Progenitor cell of endocrine pancreas (in vitro differentiated cells): ENCODE measurements at places on chromosomes 3 and 15. TPM values are rescaled to one million over a fixed set of nuclear protein-coding genes. Genes with fewer than 3 reads are reported as not detected.

DNA sequence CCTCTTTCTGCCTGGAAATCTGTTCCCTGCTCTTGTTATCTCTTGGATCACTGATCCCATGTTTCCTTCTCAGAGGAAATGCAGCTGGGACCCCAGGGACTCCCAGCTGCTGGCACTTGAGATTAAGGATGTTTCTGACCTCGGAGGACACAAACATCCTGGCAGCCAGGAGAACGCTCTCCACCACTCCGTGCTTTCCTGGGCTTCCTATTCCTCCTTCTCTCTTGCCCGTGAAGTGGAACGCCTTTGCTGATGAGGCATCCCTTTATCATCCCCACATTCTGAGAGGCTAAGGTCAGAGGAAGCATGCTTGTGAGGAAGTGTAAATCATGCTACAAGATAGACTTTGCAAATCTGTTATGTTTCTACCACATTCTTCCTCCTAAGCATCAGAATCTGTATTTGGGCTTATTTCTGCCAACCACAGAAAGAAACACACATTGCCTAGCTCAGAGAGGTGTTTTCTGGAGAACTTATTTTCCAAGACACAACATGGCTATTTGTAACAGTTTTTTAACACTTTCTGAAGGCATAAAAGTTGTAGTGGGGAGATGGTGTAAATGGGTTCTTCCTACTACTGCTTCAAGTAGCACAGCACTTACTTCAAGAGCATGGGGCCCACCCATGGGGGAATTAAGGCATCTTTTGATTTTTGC lies 25.6 kb upstream of the LDHAL6B start:
- no peak for DNase-seq

DNA sequence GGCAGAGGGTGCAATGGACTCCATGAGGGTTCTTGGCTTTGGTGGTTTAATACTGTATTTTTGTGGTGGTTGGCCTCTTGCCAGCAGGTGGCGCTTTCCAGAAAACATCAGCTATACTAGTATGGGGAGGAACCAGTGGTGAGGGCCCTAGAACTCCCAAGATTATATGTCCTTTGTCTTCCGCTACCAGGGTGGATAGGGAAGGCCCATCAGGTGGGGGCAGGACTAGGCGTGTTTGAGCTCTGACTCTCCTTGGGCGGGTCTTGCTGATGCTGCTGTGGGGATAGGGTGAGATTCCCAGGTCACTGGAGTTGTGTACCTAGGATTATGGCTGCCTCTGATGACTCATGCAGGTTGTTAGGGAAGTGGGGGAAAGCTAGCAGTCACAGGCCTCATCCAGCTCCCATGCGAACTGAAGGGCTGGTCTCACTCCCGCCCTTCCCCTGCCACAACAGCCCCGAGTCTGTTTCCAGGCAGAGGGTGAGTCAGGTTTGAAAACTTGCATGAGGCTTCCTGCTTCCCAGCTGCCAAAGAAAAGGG lies 357.7 kb downstream of the OTOL1 start:
- H3K4me3 ChIP-seq, result no peak overlapping the region
- peaks cover 1% of the 10 kb centered on the region for H3K36me3 ChIP-seq
- no peak for DNase-seq
- no peak overlapping the region for H3K27ac ChIP-seq
- no peaks in the 10 kb centered on the region for H3K27me3 ChIP-seq

DNA sequence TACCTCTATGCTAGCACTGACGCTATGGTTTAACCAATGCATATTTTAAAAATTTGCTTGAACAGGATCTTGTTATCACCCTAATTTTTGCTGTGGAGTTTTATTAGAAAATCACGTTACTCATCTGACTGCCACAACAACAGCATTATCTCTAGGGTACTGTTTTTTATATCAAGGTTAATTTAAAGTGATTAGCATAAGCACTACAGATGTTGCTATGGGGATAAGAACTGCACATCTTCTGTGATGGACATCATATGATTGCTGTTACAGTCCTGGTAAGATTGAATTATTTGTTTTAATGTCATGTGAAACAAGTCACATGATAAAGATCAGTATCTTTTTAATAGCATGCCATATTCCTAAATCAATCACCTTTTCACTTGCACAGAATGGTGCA lies 492.2 kb upstream of the ROBO2 start:
- no peak overlapping the region for H3K4me3 ChIP-seq
- H3K27ac ChIP-seq, result no peak overlapping the region
- H3K36me3 ChIP-seq, result no peaks in the 10 kb centered on the region
- no peak for DNase-seq
- no peaks in the 10 kb centered on the region for H3K27me3 ChIP-seq

Gene TPRG1
- total RNA-seq, result 0.67 and 2.3 TPM in 2 replicates

Gene TMIE
- 0.50 and 0.53 TPM in 2 replicates for total RNA-seq

Gene STRIT1
- not detected in 2 replicates for total RNA-seq

Gene CPNE9
- 0.47 and 0.69 TPM in 2 replicates for total RNA-seq

Gene B3GALNT1
- 20.9 and 22.6 TPM in 2 replicates for total RNA-seq
